HCT116 (cell line): ENCODE measurements at places on chromosomes 5 and 9. TPM values are rescaled to one million over a fixed set of nuclear protein-coding genes. Genes with fewer than 3 reads are reported as not detected.

Gene ARHGEF39
- 29.8 TPM for total RNA-seq

Gene TLE1
- total RNA-seq = 17.3 TPM

Gene SLC6A19
- not detected for total RNA-seq

DNA sequence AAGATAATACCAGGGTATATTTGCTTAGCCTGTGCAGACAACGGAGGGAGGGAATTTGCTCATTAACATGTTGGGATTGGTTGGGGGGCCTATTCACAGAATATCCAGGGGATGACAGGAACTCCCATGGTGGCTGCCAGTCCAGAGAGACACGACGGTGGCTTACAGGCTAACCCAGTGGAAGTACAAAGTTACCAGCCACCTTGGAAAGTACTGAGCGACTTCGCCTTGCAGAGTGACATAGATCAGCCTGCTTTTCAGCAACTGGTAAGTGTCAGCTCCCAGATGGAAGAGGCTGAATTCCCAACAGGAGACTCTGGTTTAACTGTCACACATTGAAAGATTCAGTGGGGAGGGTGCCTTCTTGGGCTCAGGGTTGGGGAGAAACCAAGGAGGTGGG is 7.9 kb downstream of the ISL1 start:
- H3K4me1 ChIP-seq = no peaks in the 10 kb centered on the region
- H3K27me3 ChIP-seq = no peaks in the 10 kb centered on the region
- DNase-seq = no peak
- H3K36me3 ChIP-seq = no peaks in the 10 kb centered on the region

DNA sequence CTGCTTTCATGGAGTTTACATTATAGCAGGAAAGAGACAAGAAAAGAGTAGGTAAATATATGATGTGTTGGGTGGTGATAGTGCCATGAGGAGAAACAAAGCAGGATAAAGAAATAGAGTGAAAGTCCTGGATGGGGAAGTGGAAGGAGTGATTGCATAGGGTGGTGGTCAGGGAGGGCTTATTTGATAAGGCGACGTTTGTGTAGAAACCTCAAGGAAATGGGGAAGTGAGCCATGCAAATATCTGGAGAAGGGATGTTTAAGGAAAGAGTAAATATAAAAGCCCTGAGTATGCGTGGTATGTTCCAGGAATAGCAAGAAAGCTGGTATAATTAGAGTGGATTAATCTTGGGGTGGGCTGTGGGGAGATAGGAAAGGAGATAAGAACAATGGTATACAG is 134.7 kb upstream of the SV2C start:
- H3K36me3 ChIP-seq = no peaks in the 10 kb centered on the region
- peaks cover 29% of the 10 kb centered on the region for H3K27me3 ChIP-seq
- DNase-seq = no peak
- H3K27ac ChIP-seq = no peak overlapping the region

DNA sequence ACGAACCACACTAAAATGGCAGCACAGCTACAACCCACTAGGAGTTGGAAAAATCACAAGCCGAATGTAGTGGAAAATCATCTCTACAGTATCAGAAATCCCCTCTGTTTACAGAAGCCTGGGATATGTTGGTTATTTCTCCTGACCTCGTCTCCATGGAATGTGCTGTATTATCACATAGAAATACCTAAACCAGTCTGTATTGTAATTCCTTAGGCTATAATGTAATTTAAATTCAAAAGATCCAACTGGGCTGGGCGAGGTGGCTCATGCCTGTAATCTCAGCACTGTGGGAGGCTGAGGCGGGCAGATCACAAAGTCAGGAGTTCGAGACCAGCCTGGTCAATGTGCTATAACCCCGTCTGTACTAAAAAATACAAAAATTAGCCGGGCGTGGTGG is 244.8 kb upstream of the MPDZ start:
- H3K27ac ChIP-seq = no peak overlapping the region
- DNase-seq = no peak
- H3K4me1 ChIP-seq = no peaks in the 10 kb centered on the region
- H3K4me3 ChIP-seq = no peak overlapping the region

- H3K27me3 ChIP-seq = no peaks in the 10 kb centered on the region
- H3K36me3 ChIP-seq = no peaks in the 10 kb centered on the region
- H3K27ac ChIP-seq = no peak overlapping the region
- H3K4me3 ChIP-seq = no peak overlapping the region
Observed at GRCh38 chr9:123365287-123365880, 9.4 kb downstream of the CRB2 start.

DNA sequence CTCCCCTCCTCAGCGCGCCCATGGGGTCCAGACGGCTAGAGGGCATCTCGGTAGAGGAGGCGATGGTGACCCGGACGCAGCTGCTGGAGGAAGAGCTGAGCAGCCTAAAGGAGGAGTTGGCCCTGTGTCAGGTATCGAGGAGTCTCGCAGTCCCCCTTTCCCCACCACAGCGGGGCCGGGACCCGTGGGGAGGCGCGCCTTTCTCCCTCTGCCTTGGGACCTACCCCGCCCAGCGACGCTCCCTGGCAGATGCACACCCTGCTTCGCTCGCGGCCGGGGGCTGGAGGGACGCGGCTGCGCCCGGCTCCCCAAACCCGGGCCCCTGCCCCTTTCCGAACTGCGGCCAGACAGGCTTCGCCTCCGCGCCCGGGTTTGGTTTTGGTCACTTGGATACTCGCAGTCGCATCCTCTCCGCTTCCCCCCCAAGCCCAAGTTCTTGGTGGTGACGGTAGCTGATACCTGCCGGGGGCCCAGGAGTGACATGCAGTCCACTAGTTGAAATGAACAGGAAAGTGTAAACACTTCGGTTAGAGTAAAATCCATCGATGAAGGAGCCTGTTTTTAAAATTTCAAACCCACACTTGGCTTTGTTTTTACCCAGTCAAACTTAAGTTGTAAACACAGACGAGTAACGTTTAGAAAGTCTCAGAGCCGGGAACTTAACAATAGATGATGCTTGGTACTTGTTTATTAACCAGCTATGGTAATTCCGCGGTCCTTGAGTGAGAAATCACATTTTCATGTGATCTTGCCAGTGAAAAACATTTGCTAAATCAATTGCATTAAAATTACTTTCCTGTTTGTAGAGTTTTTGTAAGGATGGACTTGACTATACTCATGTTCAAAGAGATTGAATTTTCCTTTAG is 688 bp downstream of the CNTLN start:
- peak overlapping the region; percentile 66 for H3K4me3 ChIP-seq
- no peak for DNase-seq
- H3K27me3 ChIP-seq = no peaks in the 10 kb centered on the region
- peak overlapping the region; percentile 64 for H3K27ac ChIP-seq
- peaks cover 6% of the 10 kb centered on the region for H3K4me1 ChIP-seq
- H3K36me3 ChIP-seq = no peaks in the 10 kb centered on the region

DNA sequence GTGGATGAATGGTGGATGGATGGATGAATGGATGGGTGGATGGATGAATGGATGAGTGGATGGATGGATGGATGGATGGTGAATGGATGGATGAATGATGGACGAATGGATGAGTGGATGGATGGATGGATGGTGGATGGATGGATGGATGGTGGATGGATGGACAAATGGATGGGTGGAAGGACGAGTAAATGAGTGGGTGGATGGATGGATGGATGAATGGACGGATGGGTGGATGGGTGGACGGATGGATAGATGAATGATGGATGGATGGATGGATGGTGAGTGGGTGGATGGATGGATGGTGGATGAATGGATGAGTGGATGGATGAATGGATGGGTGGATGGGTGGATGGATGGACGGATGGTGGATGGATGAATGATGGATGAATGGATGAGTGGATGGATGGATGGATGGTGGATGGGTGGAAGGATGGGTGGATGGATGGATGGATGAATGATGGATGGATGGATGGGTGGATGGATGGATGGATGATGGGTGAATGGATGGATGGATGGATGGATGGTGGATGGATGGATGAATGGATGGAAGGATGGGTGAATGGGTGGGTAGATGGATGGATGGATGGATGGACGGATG is 58.6 kb downstream of the VAV2 start:
- no peaks in the 10 kb centered on the region for H3K27me3 ChIP-seq
- H3K4me3 ChIP-seq = no peak overlapping the region
- H3K36me3 ChIP-seq = 0 out of 2 replicates have a peak, but pooled peaks cover 7% of the 10 kb centered on the region
- H3K27ac ChIP-seq = no peak overlapping the region

DNA sequence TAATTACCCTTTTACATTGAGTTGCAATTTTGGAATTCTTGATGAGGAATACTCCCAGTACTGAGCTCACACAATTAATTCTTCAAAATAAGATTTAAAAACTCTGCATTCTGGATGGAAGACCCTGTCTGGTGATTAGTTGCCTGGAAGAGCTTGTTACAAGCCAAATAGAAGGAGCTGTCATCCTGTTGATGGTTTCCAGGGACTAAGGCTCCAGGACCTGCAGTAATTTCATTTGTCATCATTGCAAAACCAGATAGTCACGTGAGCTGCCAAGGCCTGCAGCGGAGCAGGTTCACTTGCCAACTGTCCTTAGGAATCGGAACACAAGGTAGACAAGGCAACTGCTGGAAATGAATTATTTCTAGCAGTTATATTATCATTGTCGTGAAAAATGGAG is 597.7 kb downstream of the CCDC171 start:
- no peak for DNase-seq
- H3K27me3 ChIP-seq = no peaks in the 10 kb centered on the region
- H3K36me3 ChIP-seq = no peaks in the 10 kb centered on the region
- no peak overlapping the region for H3K4me3 ChIP-seq
- no peaks in the 10 kb centered on the region for H3K4me1 ChIP-seq

DNA sequence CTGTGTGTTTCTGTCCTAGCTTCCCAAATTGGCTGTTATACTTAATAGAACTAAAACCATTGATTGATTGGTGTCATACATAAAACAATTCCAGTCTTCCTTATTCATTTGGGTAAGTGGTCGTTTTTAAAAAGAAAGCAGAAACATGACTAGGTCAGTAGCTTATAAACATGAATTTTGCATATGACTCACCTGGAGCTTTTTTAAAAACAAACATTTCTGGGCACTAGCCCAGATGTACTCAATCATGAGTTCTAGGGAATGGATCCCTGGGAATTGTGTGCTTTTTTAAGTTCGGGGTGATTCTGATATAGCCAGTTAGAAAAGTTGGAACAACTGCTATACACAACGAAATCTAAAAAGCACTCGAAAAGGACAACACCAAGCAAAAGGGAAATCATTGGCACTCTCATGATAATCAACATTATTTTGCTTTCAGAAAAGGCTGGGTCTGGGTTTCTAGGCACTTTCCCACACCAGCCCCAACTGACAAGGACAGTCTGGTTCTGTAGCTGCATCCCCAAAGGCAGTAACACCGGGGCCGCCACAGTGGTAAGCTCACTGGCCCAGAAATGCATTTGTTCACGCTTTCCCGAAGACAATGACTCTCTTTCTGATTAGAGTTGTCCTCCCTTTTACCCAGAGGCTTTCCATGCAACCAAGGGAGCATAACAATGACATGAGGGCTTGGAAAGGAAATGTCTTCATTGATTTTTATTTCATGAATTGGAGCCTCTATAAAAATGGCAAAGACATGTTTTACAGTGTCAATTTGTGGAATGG is 664.9 kb upstream of the WWC1 start:
- H3K36me3 ChIP-seq = no peaks in the 10 kb centered on the region
- H3K27ac ChIP-seq = no peak overlapping the region
- H3K27me3 ChIP-seq = peaks cover 37% of the 10 kb centered on the region
- H3K4me3 ChIP-seq = no peak overlapping the region
- H3K4me1 ChIP-seq = no peaks in the 10 kb centered on the region

DNA sequence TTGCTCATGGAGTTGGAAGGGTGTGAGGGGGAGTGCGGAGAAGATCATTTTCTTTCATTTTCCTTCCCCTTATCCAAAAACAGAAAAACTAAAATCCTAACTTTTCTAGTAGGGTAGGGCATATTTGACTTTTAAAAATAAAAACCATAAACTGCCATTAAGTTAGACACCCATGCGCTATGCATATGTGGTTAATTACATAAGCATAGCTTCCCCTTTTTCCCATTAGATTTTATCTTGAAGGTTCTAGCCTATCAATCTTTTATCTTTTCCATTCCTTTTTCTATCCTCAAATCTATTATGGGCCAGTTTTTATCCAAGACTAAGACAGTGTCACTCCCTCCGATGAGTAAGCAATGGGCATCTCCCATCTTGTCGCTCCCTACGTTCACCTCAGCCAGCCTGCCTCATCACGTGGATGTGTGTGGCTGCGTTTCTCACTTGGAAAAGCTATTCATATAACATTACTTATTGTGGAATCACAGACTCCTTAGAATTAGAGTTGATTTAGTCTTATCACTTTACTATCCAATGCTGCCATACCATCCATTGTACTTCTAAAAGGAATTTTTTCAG is 49.2 kb downstream of the PCSK5 start:
- no peaks in the 10 kb centered on the region for H3K4me1 ChIP-seq
- no peak overlapping the region for H3K4me3 ChIP-seq
- no peaks in the 10 kb centered on the region for H3K36me3 ChIP-seq
- no peaks in the 10 kb centered on the region for H3K27me3 ChIP-seq

- H3K4me1 ChIP-seq = no peaks in the 10 kb centered on the region
- no peak overlapping the region for H3K4me3 ChIP-seq
- no peak for DNase-seq
- H3K36me3 ChIP-seq = no peaks in the 10 kb centered on the region
- no peaks in the 10 kb centered on the region; the same call in 1 of the 2 replicates for H3K27me3 ChIP-seq
Observed at GRCh38 chr9:73357607-73358006, 205.9 kb downstream of the ANXA1 start.

DNA sequence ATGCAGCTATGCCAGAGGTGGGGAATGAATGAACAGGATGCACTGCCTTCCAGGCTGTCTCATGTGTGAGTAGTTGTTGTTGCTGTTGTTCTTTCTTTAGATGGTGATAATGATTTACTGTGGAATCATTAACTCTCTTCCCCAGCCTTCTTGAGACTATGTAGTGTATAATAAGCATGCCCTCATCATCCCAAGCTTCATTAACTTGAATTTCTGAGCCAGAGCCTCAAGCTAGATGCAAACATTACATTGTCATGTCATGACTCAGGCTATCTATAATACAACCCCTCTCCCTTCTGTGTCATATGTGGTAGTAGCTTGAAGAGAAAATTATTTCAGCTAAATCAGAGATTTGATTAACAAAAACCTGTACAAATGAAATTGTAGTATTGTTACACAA is 10.0 kb upstream of the ADAMTSL1 start:
- no peaks in the 10 kb centered on the region for H3K4me1 ChIP-seq
- no peak overlapping the region for H3K4me3 ChIP-seq
- no peaks in the 10 kb centered on the region for H3K36me3 ChIP-seq
- no peaks in the 10 kb centered on the region for H3K27me3 ChIP-seq

GRCh38 chr5:113487416-113487780 is 855 bp downstream of the MCC start:
- H3K27ac ChIP-seq = peak overlapping the region; percentile 36; the same call in 1 of the 2 replicates
- H3K4me1 ChIP-seq = peaks cover 12% of the 10 kb centered on the region
- DNase-seq = peak; percentile 15
- H3K4me3 ChIP-seq = peak overlapping the region; percentile 74
- no peaks in the 10 kb centered on the region for H3K36me3 ChIP-seq

- no peaks in the 10 kb centered on the region for H3K36me3 ChIP-seq
- H3K4me3 ChIP-seq = no peak overlapping the region
- no peak overlapping the region for H3K27ac ChIP-seq
- peaks cover 45% of the 10 kb centered on the region for H3K4me1 ChIP-seq
Observed at GRCh38 chr5:124630767-124631704, 115.4 kb downstream of the ZNF608 start.

- H3K36me3 ChIP-seq = 0 out of 2 replicates have a peak, but pooled peaks cover 3% of the 10 kb centered on the region
- H3K4me3 ChIP-seq = no peak overlapping the region
- peaks cover 6% of the 10 kb centered on the region for H3K4me1 ChIP-seq
- H3K27ac ChIP-seq = no peak overlapping the region
Observed at GRCh38 chr5:95771892-95772291, 40.8 kb downstream of the RHOBTB3 start.
